ENCODE measurements at places on chromosomes 6 and 20.

DNA sequence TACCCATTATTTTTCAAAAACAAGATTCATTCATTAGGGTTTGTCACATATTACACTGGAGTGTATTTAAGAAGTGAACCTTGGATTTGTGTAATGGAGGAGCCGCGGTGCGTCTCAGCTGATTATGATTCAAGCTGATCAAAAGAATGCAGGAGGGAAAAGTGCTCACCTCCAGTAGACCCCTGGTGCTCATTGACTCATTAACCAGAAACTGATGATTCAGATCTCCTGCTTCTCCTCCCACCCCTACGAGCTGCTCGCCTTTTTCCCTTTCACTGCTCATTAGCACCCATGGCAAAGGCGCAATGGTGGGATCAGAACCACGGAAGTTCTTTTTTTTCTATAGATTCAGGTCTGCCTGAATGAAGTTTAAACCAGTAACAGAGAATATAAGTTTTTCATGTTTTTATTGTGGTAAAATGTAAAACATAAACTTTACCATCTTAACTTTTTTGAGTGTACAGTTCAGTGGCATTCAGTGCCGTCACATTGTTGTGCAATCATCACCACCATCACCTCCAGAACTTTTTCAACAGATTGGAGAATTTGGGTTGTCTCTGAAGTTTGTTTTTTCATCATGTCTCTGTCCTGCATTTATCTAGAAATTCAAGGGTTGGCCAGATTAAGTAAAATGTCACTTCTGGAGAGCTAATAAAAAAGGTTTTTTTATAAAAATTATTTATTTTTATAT is 101.6 kb downstream of the LINC00237 start:
- DNase-seq, result no peak

DNA sequence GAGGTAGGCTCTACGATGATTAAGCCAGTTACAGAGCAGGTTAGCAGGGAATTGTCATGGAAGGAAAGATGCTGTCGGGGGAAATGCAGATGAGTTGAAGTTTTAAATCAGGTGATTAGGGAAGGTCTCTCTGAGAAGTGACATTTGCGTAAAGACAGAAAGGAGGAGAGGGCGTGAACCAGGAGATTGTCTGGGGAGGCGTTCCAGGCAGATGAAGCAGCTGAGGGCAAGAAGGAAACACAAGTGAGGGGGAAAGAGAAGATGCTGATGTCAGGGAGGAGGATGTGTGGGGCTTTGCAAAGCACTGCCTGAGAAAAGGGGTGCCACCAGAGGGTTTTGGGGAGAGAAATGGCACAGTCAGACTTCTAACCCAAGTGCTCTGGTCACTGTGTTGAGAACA is 2.5 kb upstream of the TMEM14B start:
- no peak for DNase-seq

- DNase-seq, result no peak
Observed at GRCh38 chr6:16854986-16855385, 93.7 kb upstream of the ATXN1 start.

GRCh38 chr20:63767886-63768285 is 28.3 kb downstream of the SLC2A4RG start:
- DNase-seq, result no peak

- DNase-seq, result no peak
Observed at GRCh38 chr6:38261626-38262025, 378.1 kb downstream of the BTBD9 start.

- no peak for DNase-seq
Observed at GRCh38 chr6:37460805-37461204, 27.8 kb downstream of the CMTR1 start.

DNA sequence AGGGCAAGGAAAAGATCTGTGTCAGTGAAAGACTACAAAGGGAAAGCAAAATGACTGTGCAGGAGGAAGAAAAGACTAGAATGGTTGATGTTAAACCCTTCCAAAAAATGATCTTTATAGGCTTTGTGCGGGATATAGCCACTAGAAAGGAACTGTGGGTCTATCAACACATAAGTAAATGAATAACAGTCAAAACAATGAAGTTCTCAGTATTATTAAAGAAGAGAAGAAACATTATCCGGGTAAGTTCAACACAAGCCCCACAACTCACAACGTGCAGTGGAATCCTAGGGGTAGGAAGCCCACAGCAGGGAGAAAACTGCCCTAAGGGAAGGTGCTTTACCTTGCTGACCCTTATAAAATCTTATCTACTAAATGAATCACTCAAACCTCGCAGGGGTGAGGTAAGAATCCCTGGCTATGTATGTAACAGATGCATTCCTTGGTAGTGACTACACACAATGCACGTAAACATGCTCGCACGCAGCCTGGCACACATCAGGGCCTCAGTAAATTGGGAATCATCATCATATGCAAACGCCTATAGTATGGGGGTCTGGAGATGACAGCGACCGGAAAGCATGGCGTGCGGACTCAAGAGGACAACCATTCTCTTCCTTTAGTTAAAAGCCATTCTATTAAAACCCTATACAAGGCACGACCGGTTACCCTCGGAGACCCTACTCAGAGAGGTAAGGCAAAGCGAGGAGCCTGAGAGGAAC is 11.3 kb downstream of the TFAP2A start:
- no peak for DNase-seq

DNA sequence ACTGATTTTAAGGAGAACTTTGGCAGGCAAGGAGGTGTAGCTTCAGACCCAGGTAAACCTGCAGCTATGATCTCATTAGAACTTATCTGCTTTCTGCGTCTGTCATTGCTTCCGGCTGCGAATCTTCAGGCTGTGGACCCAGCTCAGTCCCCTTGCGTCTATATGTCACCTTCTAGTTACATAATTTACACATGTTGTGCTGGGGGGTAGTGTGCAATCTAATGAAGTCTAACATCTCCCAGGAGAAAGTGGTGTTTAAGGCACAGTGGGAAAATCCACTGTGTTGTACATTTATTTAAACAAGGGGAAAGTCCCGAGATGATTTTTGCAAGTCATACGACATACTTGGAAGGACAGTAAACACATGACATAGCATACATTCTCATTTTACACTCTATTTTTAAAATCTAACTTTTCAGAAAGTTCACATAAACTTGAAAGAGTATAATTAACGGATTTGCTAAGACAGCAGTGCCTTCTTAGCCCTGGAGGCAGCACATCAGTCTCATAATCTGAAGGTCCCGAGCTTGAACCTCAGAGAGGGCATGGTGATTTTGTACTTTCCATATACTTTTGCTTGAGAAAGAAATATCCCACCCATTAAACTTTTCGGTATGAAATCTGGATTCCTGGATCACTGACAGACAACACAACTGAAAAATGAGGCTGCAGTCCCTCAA is 35.2 kb downstream of the GPX6 start:
- DNase-seq, result no peak

DNA sequence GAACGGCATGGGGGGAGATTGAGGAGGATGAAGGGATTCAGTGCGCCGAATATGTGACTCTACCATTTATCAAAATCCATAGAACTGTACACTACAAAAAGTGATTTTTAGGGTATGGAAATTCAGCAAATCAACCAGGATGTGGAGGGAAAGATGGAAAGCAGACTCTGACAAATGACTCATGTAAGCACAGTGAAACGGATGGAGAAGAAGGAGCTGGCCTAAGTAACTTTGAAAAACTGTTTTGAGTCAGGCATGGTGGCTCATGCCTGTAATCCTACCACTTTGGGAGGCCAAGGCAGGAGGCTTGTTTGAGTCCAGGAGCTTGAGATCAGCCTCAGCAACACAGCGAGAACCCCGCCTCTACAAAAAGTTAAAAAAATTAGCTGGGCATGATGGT is 39.2 kb downstream of the MUC22 start:
- DNase-seq, result no peak

GRCh38 chr6:15461127-15461944 is 201.5 kb downstream of the DTNBP1 start:
- no peak for DNase-seq

GRCh38 chr6:16184129-16184528 is 54.3 kb upstream of the GMPR start:
- DNase-seq, result no peak

DNA sequence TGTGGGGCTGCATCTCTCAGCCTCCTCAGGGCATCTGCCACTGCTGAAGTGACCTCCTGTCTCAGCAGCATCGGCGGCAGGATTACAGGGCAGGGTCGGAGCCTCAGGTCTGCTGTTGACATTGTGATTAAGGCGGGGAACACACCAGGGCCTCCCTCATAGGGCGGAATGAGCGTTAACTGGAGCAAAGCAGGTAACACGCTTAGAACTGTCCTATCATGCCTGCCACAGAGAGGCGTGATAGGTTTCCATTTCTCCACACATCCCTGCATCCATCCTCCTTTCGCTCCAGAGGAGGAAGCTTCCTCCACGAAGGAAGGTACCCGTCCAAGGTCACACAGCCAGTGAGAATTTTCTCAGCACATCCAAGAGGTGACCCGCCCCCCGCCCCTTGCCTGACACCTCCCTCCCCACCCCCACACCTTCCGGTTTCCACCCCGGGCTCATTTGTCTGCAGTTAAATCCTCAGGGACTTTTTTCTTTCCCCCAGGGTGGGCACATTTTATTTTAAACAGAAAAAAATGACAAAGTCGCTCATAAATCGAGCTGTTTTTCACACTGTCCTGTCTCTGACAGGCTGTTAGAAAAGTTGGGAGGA is 200.8 kb downstream of the TFAP2C start:
- DNase-seq, result no peak
